T-cell (primary cell): ENCODE measurements at places on chromosomes 12 and 14. TPM values are rescaled to one million over a fixed set of nuclear protein-coding genes. Genes with fewer than 3 reads are reported as not detected.

IL22 gene
- not detected for total RNA-seq

SLC5A8 gene
- total RNA-seq, result not detected

DLK1 gene
- total RNA-seq, result 2.2 TPM

CLEC7A gene
- total RNA-seq, result 0.15 TPM

KRT3 gene
- not detected for total RNA-seq

SIX6 gene
- not detected for total RNA-seq

RNASE2 gene
- not detected for total RNA-seq
